ENCODE measurements at places on chromosomes 2 and 18.

DNA sequence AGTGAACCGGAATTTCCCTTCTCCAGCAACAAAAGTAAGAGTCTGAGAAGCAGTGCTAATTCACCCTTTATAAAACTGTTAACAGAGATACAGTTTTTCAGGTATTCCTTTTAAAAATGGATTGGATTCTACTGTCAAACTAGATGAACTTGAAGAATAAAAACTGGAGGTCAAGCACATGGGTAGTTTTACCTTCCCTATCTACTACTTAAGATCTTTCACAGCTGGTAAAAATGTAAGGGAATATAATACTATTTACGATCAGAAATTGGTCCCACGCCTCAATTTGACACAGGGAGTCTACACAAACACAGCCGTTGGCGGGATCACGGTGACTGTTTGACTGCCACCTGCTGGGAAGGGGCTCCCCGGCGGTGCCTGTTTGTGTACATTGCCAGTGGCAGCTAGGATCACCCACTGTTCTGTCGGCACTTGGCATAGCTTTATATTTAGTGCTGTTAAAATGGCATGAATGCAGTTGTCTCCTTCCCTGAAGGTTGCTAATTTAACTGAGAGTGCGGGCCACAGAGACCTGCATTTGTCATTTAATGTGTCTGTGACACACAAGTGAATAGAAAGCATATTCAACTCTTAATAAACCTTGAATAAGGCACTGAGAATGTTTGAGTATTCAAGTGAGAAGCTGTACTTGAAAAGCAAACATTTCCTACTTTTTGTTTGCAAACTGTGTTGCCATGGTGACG lies 59.5 kb downstream of the ABCG8 start:
- peak; percentile 25 for DNase-seq

DNA sequence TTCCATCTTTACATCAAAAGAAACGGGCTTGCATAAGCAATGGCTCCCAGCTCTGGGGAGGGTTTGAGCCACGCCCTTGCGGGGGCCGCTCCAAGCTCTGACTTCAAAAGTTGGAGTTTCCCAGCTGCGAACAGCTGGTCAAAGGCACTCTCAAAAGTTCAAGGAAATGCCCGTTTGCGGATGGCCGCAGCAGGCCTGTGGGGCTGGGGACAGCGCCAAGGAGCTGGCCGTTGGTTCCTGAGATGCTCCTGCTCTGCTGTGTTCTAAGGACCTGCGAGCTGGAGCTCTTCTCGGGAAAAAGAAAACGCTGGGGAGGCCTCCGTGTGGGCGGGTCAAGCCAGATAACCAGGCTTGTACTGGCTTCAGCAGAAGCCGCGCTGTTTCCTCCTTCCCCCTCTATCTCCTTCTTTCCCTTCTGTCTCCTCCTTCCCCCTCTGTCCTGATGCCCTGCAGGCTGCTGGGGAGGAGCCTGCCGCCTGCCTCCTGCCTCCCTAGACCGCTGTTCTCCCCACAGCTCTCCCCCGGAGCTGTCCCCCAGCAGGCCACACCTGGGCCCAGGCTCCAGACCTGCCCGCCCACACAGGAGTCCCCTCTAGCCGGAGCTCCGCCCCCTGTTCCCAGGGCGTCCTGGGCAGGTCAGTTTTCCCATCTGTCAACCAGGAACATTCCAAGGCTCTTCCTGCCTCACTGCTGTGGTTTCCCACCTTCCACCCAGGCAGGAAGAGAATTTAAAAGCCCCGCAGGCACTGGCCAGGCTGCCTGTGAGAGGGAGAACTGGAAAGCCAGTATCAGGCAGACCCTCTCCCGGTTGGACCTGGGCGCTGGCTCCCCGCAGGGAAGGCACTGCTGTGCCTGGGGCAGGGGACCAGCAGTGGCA lies 14.1 kb downstream of the KLF11 start:
- no peak for DNase-seq

- no peak for DNase-seq
These were observed 27.3 kb downstream of the SESTD1 start for GRCh38 chr2:179237209-179237946.

DNA sequence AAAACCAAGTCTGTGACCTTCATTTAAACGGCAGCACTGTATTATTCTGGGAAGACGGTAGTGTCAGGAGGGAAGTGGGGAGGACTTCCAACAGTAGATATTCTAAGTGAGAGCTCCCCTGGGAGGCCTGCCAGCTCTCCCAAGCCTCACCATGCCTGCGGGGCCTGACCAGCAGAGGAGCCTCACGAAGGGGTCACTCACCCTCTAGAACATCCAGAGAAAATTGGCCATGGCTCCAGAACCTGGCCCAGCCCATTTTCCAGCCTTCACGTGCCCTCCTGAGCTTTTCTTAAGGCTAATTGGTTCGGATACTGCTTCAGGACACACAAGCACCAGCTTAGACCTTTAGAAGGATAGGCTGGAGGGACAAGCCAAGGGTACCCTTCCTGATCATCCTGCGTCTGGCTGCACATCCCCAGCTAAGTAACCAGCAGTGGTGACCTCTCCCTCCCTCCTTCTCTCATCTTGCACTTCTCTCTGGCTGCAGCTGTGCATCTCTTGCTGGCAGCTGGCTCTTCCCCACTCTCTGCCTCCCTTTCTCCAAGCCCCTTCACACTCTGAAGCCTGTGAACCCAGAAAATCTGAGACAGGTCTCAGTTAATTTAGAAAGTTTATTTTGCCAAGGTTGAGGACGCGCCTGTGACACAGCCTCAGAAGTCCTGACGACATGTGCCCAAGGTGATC lies 120.1 kb upstream of the PKDCC start:
- DNase-seq, result no peak

- DNase-seq, result no peak
These were observed 310.4 kb upstream of the SYT4 start for GRCh38 chr18:43587538-43588153.

DNA sequence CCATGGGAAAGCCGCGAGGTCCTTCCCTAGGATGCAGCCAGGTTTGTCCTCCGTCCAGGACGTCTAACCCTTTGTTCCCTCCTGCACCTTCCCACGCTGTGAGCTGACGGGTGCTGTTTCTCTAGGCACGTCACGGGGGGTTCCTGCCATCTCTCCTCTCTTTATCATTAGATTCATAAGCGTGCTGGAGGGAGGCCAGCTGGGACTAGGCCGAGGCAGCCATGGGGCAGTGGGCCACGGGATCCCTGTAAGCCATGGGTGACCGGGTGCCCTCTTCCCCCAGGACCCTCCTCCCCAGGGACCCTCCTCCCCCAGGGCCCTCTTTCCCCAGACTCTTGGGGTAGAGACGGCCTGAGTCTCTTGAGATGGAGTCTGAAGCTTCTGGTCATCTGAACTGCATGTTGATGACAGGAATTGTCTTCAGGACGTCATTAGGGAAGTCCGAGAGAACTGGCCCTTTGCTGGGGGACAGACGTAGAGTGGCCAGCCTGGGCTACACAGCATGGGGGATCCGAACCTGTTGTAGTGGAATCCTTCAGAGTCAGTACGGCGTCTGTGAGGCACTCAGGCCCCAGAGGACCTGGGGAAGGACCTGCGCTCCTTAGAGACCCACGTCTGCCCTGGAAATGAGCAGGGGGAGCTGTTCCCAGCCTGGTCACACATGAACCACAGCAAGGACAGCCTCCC lies 108.1 kb downstream of the TPO start:
- no peak for DNase-seq

- no peak for DNase-seq
These were observed 5.2 kb downstream of the OXER1 start for GRCh38 chr2:42758751-42759150.

- DNase-seq, result no peak
These were observed 41.3 kb upstream of the CREG2 start for GRCh38 chr2:101428422-101429176.

- no peak for DNase-seq
These were observed 544.6 kb upstream of the ZEB2 start for GRCh38 chr2:145064511-145064910.

GRCh38 chr2:221169724-221170123 lies 402.4 kb downstream of the EPHA4 start:
- DNase-seq, result no peak

- no peak for DNase-seq
These were observed 450.9 kb upstream of the HS6ST1 start for GRCh38 chr2:128769457-128770142.

GRCh38 chr2:99900556-99900955 lies 241.8 kb downstream of the AFF3 start:
- no peak for DNase-seq

- DNase-seq, result no peak
These were observed 103.3 kb downstream of the AOX1 start for GRCh38 chr2:200689115-200689514.

DNA sequence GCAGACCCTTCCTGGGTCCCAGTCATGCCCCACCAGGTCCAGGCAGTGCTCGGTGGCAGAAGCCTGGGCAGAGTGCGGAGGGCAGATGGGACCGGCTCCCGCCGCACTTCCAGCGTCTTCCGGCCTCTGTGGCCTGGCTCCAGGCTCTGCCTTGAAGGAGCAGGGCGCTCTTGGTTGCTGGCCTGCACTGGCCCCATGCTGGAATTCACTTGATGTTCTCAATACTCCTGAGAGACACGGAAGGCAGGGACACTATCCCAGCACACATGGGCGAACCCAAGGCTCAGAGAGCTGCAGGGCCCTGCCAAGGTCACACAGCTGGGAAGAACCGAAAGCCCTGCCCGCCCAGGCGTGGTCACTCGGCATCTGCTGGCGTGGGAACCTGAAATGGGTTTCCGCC lies 87.6 kb upstream of the ODC1 start:
- no peak for DNase-seq

DNA sequence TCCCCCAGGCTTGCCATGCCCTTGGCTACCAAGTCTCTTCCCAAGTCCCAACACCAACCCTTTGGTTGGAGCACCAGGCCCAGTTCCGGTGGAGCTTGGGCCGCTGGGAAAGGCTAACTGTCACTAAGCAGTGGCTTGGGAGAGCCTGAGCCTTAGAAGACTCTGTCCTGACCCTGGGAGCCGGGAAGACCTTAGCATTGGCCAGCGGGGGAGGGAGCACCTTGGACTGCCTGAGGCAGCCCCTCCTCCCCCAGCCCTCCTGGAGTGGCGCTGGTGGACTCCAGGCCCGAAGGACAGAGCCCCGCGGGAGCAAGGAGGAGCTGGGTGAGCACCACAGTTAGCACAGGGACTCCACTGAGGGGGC lies 62.5 kb upstream of the POMC start:
- DNase-seq, result no peak

- DNase-seq, result no peak
These were observed 82.7 kb upstream of the POMC start for GRCh38 chr2:25251071-25251421.

- DNase-seq, result no peak
These were observed 25.5 kb upstream of the SEC11C start for GRCh38 chr18:59114160-59114559.

GRCh38 chr2:234378440-234378839 lies 118.4 kb downstream of the ARL4C start:
- DNase-seq, result no peak

GRCh38 chr2:99890568-99891427 lies 251.6 kb downstream of the AFF3 start:
- DNase-seq, result no peak

DNA sequence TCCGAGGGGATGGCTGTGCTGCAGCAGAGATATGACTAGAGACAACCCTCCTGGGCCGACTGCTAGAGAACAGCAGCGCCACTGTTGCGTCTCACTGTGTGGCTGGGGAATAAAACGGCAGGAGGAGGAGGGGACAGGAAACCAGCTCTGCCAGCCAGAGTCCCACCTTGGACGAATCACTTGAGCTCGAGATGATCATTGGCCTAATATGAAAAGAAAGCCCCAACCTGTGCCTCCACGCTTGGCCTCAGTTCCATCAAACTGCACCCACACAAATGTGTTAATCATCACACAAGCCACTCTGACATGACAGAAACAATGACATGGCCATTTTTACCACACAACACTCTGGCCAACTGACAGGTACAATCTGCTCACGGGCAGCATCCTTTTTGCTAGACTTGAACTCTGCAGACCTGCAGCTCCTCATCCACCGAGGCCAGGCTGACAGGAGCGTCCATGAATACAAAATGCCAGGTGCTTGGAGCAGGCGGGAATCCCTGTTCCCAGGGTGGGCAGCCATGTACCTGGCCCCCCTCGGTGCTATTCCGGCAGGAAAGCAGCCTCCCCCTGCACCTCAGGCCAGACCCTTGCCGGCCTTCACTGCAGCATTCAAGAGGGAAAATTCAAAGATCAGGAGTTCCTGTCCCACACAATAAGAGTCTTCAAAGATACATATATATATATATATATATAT lies 52.3 kb downstream of the PARD6G start:
- DNase-seq, result no peak

DNA sequence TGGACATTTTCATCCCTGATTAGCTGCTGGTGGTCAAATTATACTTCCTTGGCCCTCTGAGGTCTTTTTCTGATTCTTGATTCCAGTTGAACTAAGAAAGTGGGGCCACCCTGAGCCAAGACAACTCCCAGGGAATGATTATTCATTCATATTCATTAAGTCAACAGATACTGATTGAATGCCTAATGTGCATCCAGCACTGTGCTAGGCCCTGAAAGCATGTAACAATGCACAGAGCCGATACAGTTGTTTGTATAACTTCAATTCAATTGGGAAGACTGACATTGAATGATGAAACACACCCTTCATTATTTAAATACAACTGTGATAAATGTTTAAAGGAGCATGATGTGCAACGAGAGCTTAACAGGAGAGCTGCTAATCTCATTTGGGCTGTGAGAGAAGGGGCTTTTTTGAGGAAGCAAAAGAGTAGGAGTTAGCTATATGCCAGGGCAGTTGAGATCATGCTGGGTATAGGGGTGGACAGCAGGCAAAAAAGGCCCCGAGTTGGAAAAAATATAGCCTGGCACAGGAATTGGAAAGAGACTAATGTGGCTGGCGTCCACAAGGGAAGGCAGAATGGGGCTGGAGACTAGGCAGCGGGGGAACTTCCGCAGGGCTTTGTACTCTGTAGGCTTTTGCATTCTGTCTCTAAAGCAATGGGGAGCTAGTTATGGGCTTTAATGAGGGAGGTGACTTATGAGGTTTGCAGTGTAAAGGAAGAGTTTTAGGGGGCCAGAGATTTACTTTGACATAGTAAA lies 57.2 kb upstream of the ACVR1 start:
- no peak for DNase-seq

GRCh38 chr2:56266761-56267414 lies 83.1 kb downstream of the CCDC85A start:
- no peak for DNase-seq

DNA sequence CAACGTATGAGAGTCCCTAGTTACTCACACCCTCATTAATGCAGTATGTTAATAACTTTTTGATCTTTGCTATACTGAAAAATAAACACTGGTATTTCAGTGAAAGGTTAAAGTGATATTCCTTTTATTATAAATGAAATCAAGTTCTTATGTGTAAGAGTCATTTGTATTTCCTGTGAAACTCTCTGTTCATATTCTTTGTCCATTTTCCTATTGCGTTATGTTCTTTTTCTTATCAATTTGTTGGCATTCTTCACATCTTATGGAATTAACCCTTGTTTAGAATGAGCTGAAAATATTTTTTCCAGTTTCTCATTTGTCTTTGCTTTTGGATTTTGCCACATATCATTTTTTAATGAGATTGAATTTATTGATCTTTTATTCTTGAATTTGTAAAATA lies 44.8 kb downstream of the NDUFAF7 start:
- no peak for DNase-seq
